ENCODE measurements at places on chromosomes 1 and 21. TPM values are rescaled to one million over a fixed set of nuclear protein-coding genes. Genes with fewer than 3 reads are reported as not detected.

FAM43B gene
- total RNA-seq, result not detected

GRCh38 chr1:172325531-172325930 lies 95.0 kb upstream of the C1orf105 start:
- no peak for DNase-seq

DNA sequence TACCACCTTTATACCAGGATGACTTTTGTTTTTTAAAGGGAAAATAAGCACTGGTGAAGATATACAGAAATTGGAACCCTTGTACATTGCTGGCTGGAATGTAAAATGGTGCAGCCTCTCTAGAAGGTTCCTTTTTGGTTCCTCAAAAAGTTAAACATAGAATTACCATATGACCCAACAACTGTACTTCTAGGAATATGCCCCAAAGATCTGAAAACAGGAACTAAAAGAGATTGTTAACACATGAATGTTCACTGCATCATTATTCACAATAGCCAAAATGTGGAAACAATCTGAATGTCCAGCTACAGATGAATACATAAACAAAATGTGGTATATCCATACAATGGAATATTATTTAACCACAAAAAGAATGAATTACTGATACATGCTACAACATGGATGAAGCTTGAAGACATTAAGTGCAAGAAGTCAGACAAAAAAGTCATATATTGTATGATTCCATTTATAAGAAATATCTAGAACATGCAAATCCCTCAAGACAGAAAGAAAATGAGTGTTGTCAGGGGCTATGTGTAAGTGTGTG lies 84.9 kb upstream of the DMRTA2 start:
- no peak for DNase-seq

PADI3 gene
- total RNA-seq, result 2.0 TPM

DNA sequence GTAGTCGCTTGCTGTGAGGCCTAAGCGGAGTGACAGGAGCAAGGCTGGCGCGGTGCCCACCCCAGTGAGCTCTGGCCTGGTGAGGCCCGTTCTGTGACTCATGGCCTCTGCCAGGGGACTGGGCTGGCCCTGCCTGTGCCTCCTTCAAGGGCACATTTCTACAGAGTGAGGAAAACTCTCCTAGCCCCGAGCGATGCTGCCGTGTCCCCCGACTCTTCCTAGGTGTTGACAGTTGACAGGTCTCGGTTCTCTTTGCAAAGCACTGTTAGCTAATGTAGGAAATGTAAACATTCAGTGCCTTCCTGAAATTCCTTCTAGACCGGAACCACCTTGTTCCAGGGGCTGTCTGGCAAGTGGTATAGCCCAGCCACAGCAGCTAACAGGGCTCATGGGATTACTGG lies 43.9 kb downstream of the ABCG1 start:
- no peak for DNase-seq

LRRC7 gene
- total RNA-seq, result not detected

DNA sequence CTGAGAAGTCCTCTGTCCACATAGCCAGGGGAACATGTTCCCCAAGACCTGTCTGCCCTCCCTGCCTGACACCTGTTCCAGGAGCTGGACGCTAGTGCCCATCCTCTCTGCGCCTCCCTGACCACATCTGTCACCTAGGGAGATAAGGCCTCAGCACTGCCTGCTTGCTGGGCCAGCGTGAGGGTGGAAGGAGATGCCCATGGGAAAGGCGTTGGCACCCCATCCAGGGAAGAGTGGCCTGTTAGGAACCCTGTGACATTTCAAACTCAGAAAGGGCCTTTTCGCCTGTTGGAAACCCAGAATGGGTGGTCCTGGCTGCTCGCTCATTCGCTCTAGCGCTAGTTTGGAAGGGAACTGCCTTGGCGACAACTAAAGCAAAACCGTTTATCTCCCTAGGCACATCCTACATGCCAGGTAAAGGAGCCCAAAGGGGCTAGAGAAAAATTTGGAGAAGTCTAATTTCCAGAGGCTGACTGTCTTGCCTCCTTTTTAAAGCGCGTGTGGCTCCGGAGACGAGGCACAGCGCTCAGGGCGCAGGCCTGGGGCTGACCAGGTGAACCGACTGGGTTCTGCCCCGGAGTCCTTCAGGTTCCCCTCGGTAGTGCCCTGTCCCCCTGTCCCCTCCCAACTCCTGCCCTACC lies 410 bp downstream of the ACTA1 start:
- no peak for DNase-seq

- no peak for DNase-seq
Measured at GRCh38 chr1:185860311-185860710, 126.1 kb downstream of the HMCN1 start.

- no peak for DNase-seq
Measured at GRCh38 chr1:19013826-19014548, 57.5 kb upstream of the IFFO2 start.

CTTNBP2NL gene
- 27.2 TPM for total RNA-seq

CELA3B gene
- not detected for total RNA-seq

DNA sequence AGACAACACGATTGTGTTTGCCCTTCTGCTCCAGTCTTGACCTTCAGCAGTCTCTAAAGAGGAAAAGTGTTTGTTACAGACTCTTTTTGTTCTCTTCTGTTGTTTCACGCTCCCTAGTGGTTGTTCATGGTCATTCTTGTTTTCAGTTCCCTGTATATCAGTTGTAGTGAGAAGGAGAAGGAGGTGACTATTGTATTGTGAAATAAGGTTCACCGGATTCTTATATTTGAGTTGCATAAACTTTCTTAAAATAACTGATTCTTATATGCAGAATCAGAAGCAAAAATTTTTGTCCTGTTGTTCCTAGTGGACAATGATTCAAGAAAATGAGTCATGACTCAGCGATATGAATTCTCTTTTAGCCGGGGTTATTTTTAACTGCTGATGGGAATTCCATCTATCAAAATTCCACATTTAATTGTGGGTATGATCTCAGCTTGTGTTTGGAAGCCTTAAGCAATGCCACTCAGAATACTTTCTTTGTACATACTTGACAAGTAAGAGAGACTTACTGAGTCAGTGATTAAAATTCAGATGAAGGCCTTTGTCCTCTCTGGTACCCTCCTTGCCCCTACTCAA lies 152.2 kb downstream of the CLEC20A start:
- peak; percentile 38 for DNase-seq

DNA sequence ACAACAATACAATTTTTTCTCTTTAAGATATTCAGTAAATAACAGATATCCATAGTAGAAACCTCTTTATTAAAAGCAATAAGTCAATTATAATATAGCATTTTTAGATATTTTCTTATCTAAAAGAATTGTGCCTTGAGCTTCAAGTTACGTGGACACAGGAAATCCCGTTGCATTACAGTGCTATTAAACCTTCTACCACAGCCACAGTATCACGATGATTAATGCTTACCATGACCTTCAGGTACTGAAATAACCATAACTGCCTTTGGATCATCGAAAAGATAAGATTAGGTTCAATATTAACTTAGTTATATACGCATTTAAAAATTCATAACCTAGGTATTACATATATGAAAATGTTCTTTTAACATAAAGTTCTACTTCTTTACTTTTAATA lies 17.9 kb downstream of the B3GALNT2 start:
- no peak for DNase-seq

CA6 gene
- total RNA-seq, result not detected

- no peak for DNase-seq
Measured at GRCh38 chr1:167661527-167662426, 31.7 kb downstream of the RCSD1 start.

GRCh38 chr1:2789164-2789985 lies 12.1 kb downstream of the TTC34 start:
- no peak for DNase-seq

AADACL4 gene
- not detected for total RNA-seq

DNA sequence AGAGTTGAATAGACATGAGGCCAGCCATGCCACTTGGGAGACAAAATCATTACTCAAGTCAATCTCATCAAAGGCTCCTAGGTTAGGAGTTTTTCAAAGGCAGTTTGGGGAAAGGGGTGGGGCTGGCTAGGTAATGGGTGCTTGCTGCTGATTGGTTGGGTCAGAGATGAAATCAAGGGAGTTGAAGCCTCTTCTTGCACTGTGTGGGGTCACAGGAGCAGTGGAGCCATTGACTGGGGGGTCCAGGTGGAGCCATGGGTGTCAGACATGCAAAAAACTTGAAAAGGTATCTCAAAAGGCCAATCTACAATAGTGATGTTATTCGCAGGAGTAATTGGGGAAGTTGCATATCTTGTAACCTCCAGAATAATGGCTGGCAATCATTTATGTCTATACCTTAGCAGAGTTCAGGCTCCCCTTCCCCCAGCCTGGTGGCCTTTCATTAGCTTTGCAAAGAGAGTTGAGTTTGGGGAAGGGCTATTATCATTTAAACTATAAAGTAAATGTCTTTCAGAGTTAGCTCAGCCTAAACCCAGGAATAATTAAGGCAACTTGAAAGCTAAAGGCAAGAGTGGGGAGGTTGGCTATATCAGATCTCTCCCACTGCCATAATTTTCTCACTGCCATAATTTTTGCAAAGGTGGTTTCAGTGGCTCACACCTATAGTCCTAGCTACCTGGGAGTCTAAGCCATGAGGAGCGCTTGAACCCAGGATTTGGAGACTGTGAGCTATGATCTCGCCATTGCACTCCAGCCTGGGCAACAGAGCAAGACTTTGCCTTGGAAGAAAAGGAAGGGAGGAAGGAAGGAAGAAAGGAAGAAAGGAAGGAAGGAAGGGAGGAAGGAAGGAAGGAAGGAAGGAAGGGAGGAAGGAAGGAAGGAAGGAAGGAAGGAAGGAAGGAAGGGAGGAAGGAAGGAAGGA lies 7.8 kb upstream of the PINK1 start:
- no peak for DNase-seq

- no peak for DNase-seq
Measured at GRCh38 chr21:36841866-36842265, 124.6 kb downstream of the HLCS start.

DNA sequence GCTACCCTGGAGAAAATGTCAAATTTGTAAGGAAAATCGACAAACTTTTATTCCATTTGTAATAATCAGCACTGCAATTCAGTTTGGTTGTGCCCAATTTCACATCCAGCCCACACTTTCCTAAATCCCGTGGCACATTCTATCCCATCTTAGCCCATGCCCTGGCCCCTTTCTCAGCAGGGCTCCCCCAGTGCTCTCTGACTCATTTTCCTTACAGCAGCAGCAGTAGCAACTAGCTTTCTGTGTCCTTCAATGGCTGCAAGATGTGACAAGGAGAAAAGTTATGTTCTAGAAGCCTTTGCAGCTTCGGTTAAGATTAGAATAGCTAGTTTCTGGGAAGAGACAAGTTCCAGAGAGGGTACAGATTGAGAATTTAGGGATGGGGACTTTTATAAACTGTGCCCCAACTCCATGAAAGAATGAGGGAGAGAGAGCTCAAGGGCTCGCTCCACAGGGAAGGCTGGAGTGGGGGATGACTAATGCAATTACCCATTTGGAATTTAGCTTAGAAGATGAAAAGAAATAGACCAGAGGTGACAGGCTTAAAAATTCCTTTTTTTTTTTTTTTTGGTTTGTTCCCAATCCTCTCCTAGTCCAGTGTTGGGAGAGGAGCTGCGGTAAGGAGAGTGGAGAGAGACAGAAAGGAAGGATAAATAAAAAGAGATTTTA lies 47.0 kb upstream of the POU2F1 start:
- peak; percentile 65 for DNase-seq

DNA sequence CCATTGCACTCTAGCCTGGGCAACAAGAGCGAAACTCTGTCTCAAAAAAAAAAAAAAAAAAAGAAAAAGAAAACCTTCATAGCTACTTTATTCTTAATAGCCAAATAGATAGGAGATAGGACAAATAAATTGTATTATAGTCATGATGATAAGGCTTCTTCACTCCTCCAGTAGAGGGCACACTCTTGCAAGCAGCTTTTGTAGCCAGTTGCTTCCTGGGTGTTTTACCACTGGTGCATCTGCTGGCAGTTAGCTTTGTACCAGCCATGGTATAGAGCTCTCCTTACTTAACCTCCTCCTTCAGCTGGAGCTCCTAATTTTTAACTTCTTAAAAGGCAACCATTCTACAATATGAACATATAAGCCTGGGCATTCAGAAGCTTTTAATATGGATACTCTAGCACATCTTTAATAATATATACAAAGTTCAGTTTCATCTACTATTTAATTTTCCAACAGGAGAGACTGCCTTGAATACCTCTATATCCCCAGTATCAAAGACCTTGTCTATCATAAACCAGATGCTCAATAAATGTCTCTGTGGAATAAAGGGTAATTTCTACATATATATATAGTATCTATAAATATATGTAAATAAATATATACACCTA lies 35.8 kb downstream of the EVI5 start:
- peak; percentile 71 for DNase-seq

RGS21 gene
- not detected for total RNA-seq

DNA sequence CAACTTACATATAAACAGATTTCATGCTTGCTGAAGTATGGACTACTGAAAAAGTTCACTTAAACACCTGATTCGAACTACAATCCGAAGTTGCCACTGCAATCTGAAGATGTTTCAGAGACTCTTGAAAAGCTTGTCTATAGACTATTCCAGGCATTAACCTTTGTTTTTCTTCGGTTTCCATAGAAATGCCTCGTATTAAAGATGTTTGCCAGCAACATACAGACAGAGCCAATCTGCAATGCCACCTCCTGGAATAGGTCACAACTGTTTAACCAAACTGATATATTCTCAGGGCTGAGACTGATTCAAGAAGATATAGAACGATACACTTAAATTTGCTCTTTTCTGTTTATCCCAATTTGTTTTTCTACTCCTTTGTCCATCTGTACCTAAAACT lies 28.9 kb upstream of the DMRTB1 start:
- no peak for DNase-seq

DNA sequence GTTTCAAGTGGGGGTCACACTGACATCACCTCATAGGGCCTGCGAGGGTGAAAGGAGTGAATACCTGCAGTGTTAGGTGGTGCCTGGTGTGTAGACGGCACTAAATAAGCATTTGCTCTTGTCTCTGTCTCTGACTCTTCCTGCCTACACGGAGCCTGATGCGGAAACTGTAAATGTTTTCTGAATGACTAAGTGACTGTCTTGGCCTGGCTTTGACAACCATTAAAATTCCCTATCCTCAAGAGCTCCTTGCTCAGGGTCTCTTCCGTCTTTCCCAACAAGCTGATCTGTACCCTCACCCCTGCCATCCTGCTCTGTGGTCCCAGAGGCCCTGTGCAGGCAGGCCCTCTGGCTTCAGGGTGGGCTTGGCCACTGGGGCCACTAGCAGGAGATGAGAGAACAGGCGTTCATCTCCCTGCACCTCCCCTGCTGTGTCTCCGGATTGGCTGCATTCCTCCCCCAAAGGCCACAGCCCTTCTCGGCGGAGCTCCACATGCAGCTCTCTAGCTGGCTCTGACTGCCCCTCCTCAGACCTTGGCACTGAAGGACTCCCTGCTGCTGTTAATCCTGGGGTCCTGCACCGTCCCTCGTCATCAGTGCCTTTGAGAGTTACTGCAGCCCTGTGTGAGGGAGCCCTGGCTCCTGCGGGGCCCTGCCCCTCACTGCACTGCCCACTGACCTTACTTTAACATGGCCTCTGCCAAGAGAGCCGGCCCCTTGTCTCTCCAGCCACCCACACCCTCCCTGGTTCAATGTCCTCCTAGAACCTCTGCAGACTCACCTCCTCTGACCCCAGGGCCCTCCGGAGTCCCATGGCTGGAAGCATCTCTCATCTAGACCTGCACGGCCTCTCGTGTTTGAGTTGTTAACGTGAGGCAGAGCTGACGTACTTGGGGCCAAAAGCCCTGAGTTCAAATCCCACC lies 211.1 kb downstream of the MATN1 start:
- DNase-seq, result peak; percentile 37

GRCh38 chr1:183632114-183632513 lies 3.5 kb downstream of the ARPC5 start:
- DNase-seq, result no peak

GRCh38 chr1:54808443-54809207 lies 7.5 kb upstream of the TTC22 start:
- no peak for DNase-seq
